NCI-H524 treated with DMSO at 0.1 percent for 48 hours (cell line): ENCODE measurements at places on chromosomes 5 and 9.

GRCh38 chr5:158080112-158080511, 221.2 kb upstream of the CLINT1 start:
- no peak for DNase-seq

GRCh38 chr9:96122751-96123150, 179.2 kb downstream of the HSD17B3 start:
- DNase-seq, result no peak

DNA sequence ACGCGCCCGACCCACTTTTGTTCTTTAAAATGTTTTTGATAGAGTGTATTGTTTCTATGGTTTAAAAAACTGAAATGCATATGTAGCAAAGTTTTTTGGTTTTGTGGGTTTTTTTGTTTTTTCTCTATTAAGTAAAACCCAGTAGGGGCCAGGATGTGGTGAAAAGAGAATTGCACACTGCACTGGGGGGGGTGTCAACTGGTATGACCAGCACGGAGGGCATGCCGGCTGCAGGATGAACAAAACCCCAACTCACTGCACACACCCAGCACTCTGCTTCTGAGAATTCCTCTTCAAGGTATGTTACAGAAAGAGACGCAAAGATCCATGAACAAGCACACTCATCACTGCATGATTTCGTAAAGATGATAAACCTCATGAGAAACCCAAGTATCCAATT, 75.0 kb downstream of the STK10 start:
- no peak for DNase-seq

- DNase-seq, result no peak
Observed at GRCh38 chr5:7960142-7960541, 91.2 kb downstream of the MTRR start.

GRCh38 chr9:19634881-19635280, 154.0 kb downstream of the SLC24A2 start:
- no peak for DNase-seq

GRCh38 chr5:143145243-143146160, 258.0 kb downstream of the NR3C1 start:
- DNase-seq, result no peak

- DNase-seq, result no peak
Observed at GRCh38 chr9:70954596-70955143, 166.8 kb downstream of the TRPM3 start.

DNA sequence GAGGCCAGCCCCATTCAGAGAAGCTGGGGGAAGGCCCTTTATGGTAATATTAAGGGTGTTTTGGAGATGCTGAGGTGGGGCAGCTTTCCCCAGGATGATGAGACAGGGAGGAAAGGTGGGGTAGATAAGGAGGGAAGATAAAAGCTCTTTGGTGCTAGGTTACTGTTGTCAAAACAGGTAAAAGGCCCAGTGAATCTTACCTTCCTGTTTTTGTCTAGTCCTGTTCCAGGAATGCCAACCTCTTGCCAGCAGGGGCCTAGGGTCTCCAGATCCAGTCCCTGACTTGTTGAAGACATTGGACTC, 797 bp upstream of the CCL27 start:
- no peak for DNase-seq

DNA sequence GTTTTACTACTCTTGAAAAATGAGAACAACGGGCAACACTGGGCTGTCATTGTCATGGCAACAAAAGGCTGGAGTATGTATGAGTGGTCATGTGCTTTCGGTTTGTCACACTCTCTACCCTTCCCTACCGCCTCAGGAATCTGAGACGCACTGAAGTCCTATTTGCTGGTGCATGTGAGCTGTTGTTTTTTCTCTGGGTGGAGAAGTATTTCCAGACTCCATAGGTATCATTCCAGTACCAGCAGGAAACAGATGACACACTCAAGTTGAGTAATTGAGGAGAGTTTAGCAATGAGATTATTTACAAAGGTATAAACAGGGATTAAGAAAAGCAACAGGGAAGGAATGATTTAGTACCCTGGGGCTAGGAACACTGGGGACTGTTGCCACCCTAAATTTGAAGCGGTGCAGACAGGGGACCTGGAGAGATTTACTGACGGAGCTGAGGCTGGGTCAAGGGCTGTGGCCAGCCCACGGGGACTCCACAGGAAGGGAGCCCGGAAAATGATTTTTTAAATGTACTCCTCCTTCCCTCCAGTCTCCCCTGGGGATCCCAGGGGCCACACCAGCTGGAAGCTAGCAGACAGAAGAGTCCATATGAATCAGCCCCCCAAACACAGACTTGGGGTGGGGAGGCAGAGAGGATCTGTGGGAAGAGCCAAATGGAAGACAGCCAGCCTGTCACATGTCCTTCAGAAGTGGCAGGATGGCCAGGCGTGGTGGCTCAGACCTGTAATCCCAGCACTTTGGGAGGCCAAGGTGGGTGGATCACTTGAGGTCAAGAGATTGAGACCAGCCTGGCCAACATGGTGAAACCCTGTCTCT, 13.2 kb upstream of the ZBTB43 start:
- DNase-seq, result peak; percentile 38
